ENCODE measurements at places on chromosomes 5 and 9. TPM values are rescaled to one million over a fixed set of nuclear protein-coding genes. Genes with fewer than 3 reads are reported as not detected.
A peak's percentile ranks its signal among the peaks of the same experiment; 100 is the strongest.

Gene NTNG2
- 0.54 TPM for polyA plus RNA-seq

Gene NEUROG1
- polyA plus RNA-seq: not detected

Gene TNFAIP8
- polyA plus RNA-seq: 13.3 TPM

DNA sequence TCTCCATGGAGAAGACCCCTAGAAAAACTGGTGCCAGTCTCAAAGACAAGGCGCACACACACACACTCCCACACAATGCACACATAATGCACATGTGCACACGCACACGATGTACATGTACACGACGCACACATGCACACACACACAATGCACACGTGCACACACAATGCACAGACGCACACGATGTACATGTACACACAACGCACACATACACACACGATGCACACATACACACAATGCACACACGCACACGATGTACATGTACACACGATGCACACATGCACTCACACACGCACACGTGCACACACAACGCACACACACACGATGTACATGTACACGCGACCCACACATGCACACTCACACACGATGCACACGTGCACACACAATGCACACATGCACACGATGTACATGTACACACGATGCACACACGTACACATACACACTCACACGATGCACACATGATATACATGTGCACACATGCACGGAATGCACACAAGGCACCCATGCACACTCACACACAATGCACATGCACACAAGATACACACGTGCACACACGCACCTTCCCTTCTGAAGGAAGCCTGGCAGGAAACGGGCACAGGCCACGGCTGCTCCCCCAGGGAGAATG lies 76.5 kb downstream of the VAV2 start:
- H3K27me3 ChIP-seq: no peaks in the 10 kb centered on the region
- DNase-seq: no peak
- no peak overlapping the region for H3K27ac ChIP-seq

DNA sequence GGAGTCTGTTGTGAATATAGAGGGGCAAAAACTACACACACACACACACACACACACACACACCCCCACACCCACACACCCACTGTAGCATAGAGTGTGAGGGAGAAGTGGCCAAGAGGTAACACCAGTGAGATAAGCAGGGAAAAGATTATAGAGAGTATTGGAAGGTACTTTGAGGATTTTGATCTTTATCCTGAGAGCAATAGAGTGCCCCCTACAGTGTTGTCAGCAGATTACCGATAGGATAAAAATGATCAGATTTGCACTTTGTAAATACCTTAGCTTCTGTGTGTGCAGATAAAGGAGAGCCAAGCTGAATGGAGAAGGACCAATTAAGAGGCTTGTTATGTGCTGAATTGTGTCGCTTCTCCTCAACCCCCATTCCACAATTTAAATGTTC lies 32.3 kb downstream of the ERCC6L2 start:
- no peaks in the 10 kb centered on the region for H3K4me1 ChIP-seq
- H3K36me3 ChIP-seq: peaks cover 3% of the 10 kb centered on the region
- H3K27me3 ChIP-seq: no peaks in the 10 kb centered on the region
- no peak overlapping the region for H3K4me3 ChIP-seq
- DNase-seq: no peak
- no peak overlapping the region for H3K27ac ChIP-seq

GRCh38 chr5:133232911-133233310 lies 181.1 kb downstream of the HSPA4 start:
- H3K36me3 ChIP-seq: no peaks in the 10 kb centered on the region
- no peak overlapping the region for H3K4me3 ChIP-seq

- no peak overlapping the region for H3K4me3 ChIP-seq
- no peak for DNase-seq
- H3K27ac ChIP-seq: no peak overlapping the region
Measured at GRCh38 chr9:131651599-131651998, 88.3 kb downstream of the RAPGEF1 start.

DNA sequence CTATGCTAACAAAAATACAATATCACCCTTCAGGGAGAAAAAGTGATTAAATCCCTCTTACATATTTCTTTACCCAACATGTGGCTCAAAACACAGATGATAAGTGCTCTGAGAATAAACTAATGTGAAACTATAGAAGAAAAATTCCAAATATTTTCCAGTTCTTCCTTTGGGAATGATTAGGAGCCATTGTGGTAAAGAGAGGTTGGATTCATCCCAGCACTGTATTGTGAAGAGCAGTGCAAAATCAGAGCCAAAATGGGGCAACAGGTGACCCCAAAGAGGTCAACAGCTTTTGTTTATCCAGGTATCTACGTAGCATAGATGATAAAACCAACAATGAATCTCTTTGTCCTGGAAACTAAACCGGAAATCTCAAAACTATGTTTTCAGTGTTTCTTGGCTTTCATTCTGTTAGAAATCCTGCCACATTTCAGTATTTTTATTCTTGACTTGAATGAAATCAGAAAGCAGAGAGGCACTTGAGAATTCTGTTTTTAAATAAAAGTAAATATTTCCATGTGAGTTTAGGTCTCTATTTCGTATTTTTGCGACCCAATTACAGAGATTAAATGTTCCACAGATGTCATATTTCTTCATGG lies 120.4 kb upstream of the FST start:
- H3K27ac ChIP-seq: no peak overlapping the region
- no peaks in the 10 kb centered on the region for H3K27me3 ChIP-seq
- H3K4me3 ChIP-seq: no peak overlapping the region
- no peak for DNase-seq
- no peaks in the 10 kb centered on the region for H3K36me3 ChIP-seq

- H3K27ac ChIP-seq: no peak overlapping the region
- H3K36me3 ChIP-seq: no peaks in the 10 kb centered on the region
- H3K4me1 ChIP-seq: no peaks in the 10 kb centered on the region
- no peaks in the 10 kb centered on the region for H3K27me3 ChIP-seq
- no peak overlapping the region for H3K4me3 ChIP-seq
Measured at GRCh38 chr9:136665704-136666371, 3.1 kb downstream of the EGFL7 start.

DNA sequence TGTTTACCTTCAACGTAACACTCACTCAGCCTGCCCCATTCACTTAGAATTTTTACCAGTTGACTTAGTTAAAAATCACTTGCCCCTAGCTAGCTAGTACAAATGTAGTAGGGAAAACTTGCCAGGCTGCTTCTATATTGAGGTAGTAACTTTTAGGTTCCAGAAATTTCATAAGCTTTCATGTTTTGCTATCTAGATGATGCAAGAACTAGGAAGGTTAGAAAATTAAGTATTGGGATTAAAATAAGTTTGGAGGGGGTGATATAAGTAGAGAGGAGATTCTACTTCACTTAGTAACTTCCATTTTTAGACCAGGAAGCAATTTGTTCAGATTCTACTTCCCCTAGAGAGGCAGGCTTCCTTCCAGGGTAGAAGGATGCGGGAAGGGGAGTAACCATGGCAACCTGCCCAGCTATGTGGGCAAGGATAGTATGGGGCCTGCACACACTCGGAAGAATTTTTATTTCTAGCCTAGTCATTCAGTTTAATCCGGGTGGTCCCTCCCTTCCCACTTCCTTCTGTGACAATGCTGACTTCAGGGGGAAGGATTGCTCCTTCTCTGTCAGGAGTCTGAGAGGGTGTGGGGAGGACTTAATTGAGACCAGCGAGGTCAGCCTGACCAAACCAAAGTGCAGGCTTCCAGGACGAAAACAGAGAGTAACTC lies 4.2 kb downstream of the DAB2 start:
- H3K36me3 ChIP-seq: peaks cover 9% of the 10 kb centered on the region
- H3K27me3 ChIP-seq: no peaks in the 10 kb centered on the region
- H3K4me3 ChIP-seq: peak overlapping the region; percentile 69
- peak overlapping the region; percentile 87 for H3K27ac ChIP-seq
- no peak for DNase-seq
- peaks cover 21% of the 10 kb centered on the region for H3K4me1 ChIP-seq

DNA sequence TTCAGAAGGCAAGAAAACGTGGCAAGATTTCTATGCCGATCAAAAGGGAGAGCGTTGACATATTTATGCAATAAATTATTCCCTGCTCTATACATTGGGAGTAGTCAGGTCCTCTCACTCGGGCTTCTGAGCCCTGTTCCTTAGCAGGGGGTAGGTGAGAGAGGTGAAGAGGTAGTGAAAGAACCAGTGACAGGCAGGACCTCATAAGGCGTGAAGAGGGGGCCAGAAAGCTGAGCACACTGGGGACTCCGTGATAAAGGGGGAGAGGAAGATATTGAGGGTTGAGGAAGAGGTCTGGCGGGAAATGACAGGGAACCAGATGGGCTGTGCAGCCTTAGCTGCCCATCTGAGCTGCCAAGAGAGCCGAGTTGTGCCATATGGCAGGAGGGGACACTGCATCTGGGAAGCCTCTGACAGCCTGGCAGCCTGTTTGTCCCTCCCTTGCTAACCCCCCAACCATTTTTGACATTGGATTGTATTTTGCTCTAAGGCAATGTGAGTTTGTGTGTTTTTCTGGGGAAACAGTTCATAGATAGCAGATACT lies 782 bp upstream of the CDC20B start:
- H3K4me3 ChIP-seq: peak overlapping the region; percentile 64
- no peak for DNase-seq
- H3K27ac ChIP-seq: no peak overlapping the region
- peaks cover 39% of the 10 kb centered on the region for H3K27me3 ChIP-seq

DNA sequence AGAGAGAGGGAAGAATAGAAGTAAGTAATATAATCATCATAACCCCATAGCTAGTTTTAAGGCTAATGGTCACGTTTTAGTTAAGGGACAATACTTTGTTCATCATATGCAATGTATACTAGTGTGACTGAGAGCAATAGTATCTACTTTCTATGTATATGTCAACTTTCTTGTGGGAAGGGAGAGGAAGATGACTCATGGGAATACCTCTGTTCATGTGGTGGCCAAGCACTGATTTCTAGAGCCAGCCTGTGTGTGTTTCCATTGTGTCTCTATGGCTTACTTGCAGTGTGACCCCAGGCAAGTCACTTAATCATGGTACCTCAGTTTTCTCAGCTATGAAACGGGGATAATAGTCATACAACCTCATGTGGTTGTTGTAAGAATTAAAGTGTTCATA lies 639.6 kb downstream of the CETN3 start:
- no peak overlapping the region for H3K4me3 ChIP-seq
- H3K27ac ChIP-seq: no peak overlapping the region
- no peaks in the 10 kb centered on the region for H3K4me1 ChIP-seq
- no peaks in the 10 kb centered on the region for H3K36me3 ChIP-seq
- no peaks in the 10 kb centered on the region for H3K27me3 ChIP-seq

DNA sequence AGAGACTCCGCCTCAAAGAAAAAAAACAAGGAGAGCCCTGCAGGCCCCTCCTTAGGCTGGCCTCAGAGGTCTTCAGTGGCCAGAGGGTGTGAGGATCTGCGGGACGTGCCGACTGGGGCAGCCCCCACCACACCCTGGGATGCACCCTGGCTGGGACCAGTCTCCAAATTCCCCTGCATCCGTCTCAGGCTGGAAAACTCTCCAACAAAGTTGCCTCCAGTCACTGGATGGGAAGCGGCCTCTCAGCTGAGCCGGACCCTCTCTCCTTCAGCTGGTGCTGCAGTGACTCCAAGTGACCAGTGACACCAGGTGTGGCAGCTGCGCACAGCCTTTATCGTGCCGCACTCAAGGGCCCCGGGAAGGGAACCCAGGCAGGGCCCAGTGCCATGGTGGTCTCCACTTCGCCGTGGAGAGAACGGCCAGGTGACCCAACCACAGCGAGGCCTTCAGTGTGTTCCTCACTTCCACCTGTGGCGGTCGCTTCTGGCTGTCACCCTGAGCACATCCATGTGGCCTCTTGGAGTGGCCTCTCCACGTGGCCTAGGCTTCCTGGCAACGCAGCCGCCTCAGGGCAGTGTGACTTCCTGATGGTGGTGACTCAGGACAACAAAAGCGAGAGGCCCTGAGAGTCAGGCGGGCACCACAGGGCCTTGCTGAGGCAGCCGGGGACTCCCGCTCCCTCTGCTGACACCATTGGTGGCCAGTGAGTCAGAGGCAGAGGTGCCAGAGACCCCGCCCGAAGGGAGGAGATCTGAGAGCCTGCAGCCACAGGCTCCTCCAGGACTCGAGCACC lies 19.3 kb upstream of the CAMSAP1 start:
- DNase-seq: no peak
- H3K27ac ChIP-seq: no peak overlapping the region
- no peaks in the 10 kb centered on the region for H3K27me3 ChIP-seq
- H3K4me3 ChIP-seq: no peak overlapping the region
- no peaks in the 10 kb centered on the region for H3K4me1 ChIP-seq
- no peaks in the 10 kb centered on the region for H3K36me3 ChIP-seq

- H3K27ac ChIP-seq: no peak overlapping the region
- no peaks in the 10 kb centered on the region for H3K27me3 ChIP-seq
- no peaks in the 10 kb centered on the region for H3K4me1 ChIP-seq
- DNase-seq: no peak
- H3K36me3 ChIP-seq: no peaks in the 10 kb centered on the region
Measured at GRCh38 chr5:30194595-30194994, 998.9 kb upstream of the CDH6 start.
